AG09309 (cell line): ENCODE measurements at places on chromosomes 6 and 20.
A peak's percentile ranks its signal among the peaks of the same experiment; 100 is the strongest.

- no peak for DNase-seq
Observed at GRCh38 chr6:114068771-114069170, 97.8 kb upstream of the HDAC2 start.

- DNase-seq, result no peak
Observed at GRCh38 chr6:51792273-51793030, 295.0 kb downstream of the PKHD1 start.

- DNase-seq, result peak; percentile 40
Observed at GRCh38 chr6:144321839-144322591, 36.9 kb downstream of the UTRN start.

- no peak for DNase-seq
Observed at GRCh38 chr6:131281471-131282270, 146.4 kb downstream of the AKAP7 start.

- no peak for DNase-seq
Observed at GRCh38 chr6:158609455-158610155, 34.9 kb downstream of the DYNLT1 start.

DNA sequence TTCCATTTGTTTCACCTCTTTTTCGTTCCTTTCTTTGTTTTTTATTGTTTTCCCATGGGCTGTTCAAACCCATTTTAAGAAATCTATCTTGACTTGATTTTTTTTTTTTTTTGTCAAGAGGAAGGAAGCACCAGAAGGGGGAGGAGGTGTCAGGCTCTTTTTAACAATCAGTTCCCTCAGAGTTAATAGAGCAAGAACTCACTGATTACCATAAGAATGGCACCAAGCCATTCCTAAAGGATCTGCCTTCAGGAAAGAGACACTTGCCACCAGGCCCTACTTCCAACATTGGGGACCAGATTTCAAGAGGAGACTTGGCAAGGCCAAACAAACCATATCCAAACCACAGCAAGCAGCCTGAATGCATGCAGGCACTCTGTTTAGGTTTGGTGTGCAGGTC, 168.0 kb downstream of the OTOR start:
- DNase-seq, result no peak

DNA sequence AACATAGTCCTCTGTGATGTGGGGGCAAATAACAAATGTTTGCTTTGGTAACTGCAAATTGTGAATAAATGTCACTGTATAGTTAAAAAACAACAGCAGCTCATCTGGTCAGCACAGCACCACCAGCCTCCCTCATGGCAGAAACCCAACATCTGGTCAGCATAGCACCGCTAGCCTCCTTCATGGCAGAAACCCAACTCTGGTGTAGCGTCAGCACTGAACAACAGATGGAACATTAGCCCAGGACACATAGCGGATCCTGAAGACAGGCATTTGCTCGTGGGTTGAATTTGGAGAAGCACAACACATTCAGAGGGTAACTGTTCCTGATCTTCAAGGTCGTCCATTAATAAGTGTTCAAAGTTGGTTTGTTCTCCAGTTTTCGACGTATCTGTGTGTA, 265.9 kb downstream of the DLL1 start:
- DNase-seq, result no peak

GRCh38 chr6:156782691-156783320, 5.6 kb downstream of the ARID1B start:
- DNase-seq, result no peak

GRCh38 chr6:148878683-148879082, 131.9 kb downstream of the UST start:
- DNase-seq, result no peak

- no peak for DNase-seq
Observed at GRCh38 chr20:50585678-50586077, 75.5 kb downstream of the PTPN1 start.

DNA sequence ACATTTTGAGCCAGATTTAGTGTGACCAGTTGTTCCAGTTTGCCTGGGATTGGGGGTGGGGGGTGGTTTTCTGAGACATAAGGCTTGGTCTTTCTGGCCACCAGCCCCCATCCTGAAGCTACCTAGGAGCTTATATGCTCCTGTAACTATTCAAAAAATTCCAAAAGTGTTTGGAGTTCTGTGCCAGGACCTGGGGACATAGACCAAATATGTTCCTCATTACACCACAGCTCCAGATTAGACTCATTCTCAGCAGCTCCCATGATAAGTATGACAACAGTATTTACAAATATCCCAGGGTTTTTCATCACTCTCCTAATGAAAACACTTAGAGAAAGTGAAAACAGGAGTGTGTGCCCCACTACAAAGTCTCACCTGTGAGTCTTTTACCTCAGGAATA, 37.8 kb upstream of the RNF144B start:
- no peak for DNase-seq

- DNase-seq, result no peak
Observed at GRCh38 chr6:67885081-67886033, 749.7 kb upstream of the ADGRB3 start.

DNA sequence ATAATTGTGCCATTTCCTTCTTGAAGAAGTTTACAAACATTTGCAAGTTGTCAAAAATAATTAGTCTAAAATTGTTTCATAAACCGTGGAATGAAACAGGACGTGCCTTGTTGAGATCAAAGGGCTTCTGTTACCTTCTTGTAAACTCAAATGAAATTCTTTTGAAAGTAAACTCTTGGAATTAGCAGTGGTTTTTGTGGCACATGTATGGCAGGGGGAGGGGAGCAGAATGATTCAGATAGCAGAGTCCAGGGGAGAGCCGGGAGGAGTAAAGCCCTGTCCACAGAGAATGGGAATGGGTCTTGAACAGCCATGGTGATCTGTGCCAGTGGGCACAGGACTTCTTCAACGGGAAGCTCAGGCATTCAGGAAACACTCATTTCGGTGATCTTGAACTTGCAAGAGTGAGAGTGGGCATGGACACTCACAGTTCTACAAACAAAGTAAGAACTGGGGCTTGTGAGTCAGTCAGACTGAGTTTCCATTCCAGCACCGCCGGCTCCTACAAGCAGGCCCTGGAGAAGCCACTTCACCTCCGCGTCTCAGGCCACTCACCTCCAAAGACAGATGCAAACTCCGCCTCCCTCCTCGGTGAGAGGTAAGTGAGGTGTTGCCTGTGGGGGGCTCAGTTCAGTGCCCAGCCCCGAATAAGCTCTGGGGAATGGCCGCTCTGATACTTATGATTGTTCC, 143.1 kb downstream of the CDH26 start:
- DNase-seq, result no peak

DNA sequence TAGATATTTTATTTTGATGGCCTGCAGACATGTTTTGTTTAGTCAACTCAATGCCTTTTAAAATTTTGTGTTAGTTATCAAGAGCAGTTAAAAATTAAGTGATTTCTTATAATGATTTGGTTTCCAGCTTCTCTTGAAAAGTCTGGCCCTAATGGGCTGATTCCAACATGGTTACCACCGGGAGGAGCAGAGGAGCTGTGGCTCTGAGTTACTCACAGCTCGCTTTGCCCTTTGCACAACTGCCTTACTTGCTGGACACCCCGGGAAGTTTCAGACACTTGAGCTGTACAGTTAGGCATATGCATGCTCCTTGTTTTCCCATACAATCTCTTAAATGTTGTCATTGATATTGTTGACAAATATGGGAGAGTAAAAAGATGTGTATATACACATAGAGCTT, 173.1 kb upstream of the MMS22L start:
- DNase-seq, result no peak

DNA sequence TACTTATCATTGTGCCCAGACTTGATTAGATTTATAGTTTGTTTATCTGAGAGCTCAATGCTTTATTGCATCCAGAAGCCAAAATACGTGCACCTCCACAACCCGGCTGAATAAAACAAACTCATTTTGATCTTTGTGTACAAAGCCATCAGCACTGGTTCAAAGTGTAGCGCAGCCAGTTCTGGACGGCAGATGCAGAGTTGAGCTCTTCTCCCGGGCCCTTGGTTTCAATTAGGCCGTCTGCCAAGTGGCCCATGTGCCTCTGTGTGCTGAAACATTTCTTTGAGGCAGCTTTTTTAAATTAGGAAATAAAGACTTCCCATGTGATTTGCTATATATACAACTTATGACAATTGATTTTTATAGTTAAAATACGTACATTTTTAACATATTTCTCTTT, 96.2 kb upstream of the RSPO3 start:
- peak; percentile 5 for DNase-seq

DNA sequence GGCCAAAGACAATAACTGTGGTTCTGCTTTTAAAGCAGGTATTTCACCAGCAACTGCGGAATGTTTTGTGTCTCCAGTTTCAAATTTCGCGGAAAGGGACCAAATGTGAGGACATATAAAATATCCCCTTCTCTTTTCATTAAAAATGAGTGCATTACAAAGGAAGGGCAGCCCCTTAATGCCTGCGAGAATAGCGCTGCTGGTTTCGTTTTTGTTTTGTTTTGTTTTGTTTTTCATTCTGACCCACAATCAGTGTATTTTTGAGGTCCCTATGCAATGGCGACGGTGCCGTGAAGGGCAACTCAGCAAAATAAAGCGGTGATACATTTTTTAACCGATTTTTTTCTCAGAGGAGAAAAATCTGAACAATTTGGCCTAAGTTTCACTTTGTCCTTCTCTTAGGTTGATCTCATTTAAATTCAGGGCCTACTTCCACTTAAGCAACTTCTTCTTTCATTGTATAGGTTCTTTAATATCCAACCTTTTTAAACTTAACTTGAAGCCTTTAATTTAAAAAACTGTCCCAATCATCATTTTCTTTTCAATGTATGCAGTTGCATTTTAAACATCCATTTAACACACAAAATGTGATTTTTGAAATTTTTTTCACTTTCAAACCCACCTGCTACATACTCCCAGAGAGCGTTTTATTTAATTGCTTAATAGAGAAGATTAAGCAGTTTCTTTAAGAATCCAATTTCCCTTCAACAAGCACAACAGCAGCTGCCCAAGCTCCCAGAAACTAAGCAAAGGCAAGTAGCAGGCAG, 2.9 kb upstream of the HIVEP2 start:
- no peak for DNase-seq

DNA sequence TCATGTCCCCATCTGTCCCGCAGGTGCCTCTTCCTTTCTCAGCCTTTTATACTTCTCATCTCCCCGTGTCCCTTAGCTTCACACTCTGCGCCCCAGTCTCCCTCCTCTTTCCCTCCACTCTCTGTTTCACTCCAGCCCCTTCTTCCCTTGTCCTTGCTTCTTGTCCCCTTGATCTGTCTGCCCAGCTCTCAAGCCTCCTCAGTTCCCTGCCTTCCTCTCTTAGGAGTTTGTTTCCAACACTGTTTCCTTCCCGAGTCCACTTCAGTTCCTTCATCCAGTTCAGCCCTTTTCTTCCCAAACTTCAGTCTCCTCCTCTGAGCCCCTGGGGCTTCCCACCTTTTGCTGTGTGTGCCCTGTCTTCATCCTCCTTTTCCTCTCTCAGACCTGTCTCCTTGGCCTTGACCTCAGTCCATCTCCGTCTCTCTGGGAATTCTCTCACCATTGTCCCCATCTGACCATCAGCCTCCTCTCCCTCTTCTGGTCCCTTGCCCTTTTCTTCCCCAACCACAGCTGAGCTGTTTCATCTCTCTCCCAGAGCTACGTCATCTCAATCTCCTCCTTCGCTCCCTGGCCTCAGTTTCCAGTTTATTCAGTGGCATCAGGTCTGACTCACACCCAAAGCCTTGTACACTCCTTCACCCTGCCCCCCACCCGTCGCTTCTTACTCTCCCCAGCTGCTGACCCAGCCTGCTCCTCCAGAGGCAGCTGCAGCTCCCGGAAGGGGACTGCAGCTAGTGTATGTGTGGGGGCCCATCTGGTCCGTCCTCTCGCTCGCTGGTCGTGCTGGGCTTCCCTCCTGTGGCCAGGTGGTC, 2.7 kb upstream of the DDR1 start:
- DNase-seq, result no peak

DNA sequence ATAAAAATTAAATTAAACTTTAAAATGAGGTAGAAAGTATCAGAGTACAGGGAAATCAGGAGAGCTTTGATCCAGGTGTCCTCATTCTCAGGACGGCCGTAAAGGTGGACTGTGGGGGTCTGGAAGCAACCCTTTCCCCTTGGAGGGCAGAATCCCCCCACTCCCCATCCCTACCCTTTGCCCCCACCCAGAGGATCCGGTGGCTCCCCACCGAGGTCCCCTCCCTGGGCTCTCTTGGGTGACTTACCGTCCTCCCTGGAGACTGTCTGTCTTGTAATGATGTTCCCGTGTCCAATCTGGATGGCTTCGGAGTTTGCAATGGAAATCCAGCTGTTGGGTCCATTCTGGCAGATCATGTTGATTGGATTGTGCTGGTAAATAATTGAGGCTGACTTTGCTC, 7.3 kb downstream of the ZBP1 start:
- DNase-seq, result no peak

DNA sequence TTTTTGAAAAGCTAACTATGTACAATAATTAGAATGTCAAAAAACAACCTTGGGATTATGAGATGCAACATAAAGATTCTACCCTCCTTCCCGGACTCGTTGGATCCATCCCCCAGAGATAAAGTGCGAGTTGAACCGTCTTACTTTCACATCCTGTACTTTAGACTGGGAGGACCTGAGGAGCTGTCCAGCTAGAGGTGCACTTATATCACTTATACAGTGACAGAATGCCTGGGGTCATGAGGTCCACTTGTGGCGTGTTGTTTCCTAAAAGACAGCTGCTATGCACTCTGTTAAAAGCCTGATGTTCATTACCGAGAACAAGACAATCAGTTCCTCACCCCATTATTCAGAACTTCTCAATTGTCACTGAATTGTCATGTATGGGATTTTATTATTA, 2.1 kb downstream of the CDS2 start:
- DNase-seq, result no peak

DNA sequence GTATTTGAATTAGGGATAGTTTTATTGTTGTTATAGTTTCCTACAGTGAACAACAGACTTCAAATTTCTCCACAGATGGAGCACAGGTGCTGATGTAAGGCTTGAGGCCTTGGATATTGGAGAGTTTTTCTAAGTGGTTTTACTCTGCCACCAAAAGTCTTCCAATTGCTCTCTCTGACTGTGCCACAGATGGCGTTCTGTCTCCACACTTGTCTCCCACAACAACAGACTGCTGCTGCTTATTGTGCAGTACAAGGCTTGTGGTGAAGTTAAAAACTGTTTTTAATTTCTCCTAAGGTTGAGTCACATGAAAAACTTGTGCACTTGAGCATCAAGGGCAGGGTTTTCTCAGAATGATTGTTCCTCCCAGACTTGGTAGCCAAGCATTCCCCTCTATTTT, 460.9 kb upstream of the KHDRBS2 start:
- DNase-seq, result no peak

DNA sequence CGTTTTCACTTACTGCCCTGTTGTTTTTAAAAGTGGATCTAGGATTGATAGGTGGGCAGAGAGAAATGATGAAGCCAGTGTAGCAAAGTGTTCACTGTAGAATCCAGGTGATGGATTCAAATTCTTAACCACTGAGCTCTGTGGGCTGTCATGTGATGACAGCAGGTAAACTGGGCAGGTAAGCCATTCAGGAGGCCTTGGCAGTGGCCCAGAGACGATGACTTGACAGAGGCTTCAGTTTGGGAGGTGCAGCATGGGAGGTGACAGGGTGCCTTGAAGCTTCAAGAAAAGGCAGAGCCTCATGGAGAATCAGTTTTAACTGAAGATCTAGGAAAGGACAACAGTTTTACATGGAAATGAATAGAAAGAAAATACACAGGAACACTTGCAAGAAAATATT, 2.0 kb downstream of the NAA20 start:
- no peak for DNase-seq

DNA sequence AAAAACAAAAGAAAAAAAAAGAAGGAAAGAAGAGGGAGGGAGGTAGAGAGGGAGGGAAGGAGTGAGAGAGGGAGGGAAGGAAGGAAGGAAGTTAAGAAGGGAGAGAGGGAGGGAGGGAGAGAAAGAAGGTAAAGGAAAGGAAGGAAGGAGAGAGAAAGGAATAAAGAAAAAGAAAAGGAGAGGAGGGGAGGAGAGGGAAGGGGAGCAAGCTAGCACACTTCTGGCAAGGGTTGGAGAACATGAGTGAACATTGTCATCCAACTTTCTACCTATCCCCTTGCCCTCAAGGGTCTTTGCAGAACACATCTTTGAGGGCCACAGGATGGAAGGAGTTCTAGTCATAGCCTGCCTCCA, 34.1 kb upstream of the IL17A start:
- DNase-seq, result no peak
